ENCODE measurements at places on chromosomes 12 and 14.

- DNase-seq: peak; percentile 70
- H3K27me3 ChIP-seq: no peaks in the 10 kb centered on the region
- H3K27ac ChIP-seq: no peak overlapping the region
- H3K36me3 ChIP-seq: no peaks in the 10 kb centered on the region
- peaks cover 6% of the 10 kb centered on the region for H3K4me1 ChIP-seq
These were observed 105.8 kb downstream of the BMP4 start for GRCh38 chr14:53850714-53851296.

- no peak overlapping the region for H3K27ac ChIP-seq
- H3K4me1 ChIP-seq: no peaks in the 10 kb centered on the region
- H3K36me3 ChIP-seq: peaks cover 2% of the 10 kb centered on the region
These were observed 448.3 kb downstream of the PCNX1 start for GRCh38 chr14:71355324-71356201.

DNA sequence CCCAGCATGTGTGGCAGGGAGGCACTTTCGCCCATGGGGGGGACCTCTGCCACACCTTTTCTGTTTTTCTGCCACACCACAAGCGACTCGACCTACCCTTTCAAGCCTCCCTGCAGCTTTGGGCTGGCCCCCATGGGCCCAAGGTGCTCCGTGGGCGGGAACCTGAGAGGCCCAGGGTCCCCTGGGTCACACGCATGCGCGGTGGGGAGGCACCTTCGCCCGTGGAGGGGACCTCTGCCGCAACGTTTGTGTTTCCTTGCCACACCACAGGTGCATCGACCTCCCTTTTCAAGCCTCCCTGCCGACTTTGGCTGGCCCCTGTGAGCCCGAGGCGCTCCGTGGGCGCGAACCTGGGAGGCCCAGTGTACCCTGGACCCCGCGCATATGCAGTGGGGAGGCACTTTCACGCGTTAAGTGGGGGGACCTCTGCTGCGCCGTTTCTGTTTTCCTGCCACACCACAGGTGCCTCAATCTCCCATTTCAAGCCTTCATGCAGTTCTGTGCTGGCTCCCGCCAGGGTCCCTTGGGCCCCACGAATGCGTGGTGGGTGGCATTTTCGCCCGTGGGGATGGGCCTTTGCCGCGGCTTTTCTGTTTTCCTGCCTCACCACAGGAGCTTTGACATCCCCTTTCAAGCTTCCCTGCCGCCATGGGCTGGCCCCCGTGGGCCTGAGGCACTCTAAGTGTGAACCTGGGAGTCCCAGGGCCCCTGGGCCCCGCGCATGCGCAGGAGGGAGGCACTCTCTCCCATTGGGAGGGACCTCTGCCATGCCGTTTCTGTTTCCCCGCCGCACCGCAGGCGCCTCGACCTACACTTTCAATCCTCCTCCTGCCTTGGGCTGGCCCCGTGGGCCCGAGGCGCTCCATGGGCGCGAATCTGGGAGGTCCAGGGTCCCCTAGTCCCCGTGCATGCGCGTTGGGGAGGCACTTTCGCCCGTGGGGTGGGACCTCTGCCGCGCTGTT is 332.2 kb downstream of the ALG10 start:
- no peaks in the 10 kb centered on the region for H3K36me3 ChIP-seq
- no peak for DNase-seq

- H3K27ac ChIP-seq: peak overlapping the region; percentile 81
- no peaks in the 10 kb centered on the region for H3K27me3 ChIP-seq
- DNase-seq: no peak
- H3K36me3 ChIP-seq: no peaks in the 10 kb centered on the region
These were observed 142.3 kb upstream of the TMCC3 start for GRCh38 chr12:94792693-94793092.

DNA sequence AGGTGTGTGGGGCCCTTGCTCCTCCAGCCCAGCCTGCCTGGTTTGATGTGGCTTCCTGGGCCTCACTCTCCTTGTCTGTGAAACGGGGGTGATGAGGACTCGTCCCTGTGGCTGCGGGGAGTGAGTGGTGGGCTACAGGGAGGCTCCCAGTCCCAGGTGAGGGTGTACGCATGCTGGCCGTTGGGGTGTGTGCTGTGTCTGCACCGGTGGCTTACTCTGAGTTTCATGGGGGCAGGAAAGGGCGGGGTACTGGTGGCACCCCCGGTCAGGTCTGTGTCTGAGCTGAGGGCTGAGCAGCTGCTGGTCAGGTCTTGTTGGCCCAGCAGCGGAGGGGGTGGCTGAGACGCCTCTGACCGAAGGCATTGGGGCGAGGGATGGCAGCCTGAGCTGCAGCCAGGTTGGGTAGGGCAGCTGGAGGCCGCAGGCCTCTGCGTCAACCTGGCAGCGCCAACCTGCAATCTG is 11.2 kb downstream of the ULK1 start:
- no peak for DNase-seq
- H3K27me3 ChIP-seq: no peaks in the 10 kb centered on the region
- H3K36me3 ChIP-seq: peaks cover 70% of the 10 kb centered on the region
- no peak overlapping the region for H3K4me3 ChIP-seq
- H3K27ac ChIP-seq: no peak overlapping the region

- peak; percentile 99 for DNase-seq
- H3K4me1 ChIP-seq: peaks cover 5% of the 10 kb centered on the region
- H3K4me3 ChIP-seq: peak within 1 kb of the TSS; percentile 99
- H3K27me3 ChIP-seq: no peaks in the 10 kb centered on the region
- no peaks in the 10 kb centered on the region for H3K36me3 ChIP-seq
These were observed at the start of gene PKP2 for GRCh38 chr12:32896432-32897280. Gene PKP2, minus strand, starts transcription at chr12:32896777. Its CDS starts 46 bp downstream, at chr12:32896731.
